Activated naive CD4-positive, alpha-beta T cell treated with anti-CD3 and anti-CD28 coated beads for 36 hours (primary cell): ENCODE measurements at places on chromosomes 3 and 15.

DNA sequence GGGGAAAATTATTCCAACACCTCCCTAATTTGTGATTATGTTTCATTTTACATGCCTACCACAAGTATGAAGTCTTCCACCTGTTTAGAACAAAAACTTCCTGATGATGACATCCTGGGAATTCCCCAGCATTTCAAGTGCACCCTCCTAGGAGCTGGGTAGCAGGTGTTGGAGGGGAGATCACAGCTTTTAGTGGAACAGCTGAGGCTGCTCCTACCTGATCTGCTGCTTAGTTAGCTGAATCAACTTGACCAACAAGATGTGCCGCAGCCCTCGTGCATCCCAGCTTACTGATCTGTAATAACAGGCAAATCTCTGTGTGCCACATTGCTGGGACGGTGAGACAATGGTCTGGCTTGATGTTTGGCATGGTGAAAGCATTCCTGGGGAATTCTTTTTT lies 29.7 kb downstream of the TRAK1 start:
- DNase-seq, result no peak

GRCh38 chr3:189593581-189593980 lies 37.6 kb upstream of the TP63 start:
- DNase-seq, result no peak

DNA sequence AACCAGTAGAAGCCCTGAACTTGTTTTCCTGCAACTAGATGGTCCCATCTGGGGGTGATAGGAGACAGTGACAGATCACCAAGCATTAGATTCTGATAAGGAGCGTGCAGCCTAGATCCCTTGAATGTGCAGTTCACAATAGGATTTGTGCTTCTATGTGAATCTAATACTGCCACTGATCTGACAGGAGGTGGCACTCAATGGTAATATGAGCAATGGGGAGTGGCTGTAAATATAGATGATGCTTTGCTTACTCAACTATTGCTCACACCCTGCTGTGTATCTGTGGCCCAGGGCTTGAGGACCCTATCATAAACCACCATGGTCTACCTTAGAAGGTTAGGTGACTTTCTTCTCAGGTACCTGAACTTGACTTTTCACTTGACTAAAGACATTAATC lies 417.1 kb upstream of the ARHGEF26 start:
- no peak for DNase-seq

DNA sequence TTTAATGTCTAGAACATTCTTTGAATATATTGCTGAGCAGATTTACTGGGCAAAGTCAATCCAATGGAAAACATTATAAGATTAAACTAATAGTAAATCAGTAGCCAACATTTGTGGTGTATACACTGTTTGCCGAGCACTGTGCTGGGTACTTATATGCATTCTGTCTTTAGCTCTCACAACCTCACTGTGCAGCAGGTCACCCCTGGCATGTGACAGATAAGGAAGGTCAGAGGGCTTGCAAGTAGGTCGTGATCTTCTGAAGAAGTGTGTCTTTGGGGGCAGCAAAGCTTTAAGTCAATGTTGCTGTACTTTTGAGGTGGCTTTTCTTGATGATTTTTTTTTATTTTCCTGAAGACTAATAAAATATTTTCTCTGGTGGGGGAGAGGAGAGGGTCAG lies 62.2 kb downstream of the TCAIM start:
- DNase-seq, result no peak

DNA sequence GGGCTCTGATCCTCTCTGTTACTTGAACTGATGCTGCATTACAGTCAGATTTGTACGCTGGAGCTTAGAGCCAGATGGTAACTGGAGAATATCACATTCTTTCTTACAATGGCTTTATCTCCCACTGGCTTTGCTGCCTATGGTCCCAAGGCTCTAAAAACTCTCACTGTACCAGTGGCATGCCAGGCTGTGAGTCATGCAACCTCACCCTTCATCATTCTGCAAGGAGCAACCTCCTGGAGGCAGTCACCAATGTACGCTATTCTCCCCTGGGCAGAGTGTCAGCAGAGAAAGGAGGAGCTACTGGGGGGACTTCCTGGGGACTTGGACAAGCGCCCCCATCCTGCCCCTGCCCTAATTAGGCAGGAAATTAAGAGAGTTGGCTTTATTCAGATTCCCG lies 97.9 kb upstream of the EIF1B start:
- DNase-seq, result no peak

- peak; percentile 90 for DNase-seq
Measured at GRCh38 chr3:49007771-49008528, 759 bp downstream of the WDR6 start.

- no peak for DNase-seq
Measured at GRCh38 chr3:123365450-123366143, 83.3 kb downstream of the ADCY5 start.

GRCh38 chr15:67181221-67181639 lies 73.2 kb downstream of the AAGAB start:
- peak; percentile 32 for DNase-seq

DNA sequence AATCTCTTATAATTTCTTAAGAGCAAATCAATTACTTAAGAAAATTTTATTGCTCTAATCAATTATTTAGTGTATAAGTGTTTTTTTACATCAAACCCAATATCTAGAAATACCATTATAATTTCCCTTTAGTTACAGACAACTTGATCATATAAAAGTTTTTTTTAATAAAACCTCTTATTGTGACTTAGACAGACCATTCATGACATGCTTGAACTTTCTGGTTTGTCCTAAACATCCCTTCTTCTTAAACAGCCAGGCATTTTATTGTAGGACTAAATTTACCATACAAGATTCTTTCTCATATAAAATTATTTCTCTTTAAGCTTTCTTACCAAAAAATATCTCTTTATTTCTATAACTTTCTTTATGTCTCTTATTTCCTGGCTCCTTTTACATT lies 164.5 kb downstream of the SUCNR1 start:
- DNase-seq, result no peak

- DNase-seq, result peak; percentile 68
Measured at GRCh38 chr15:73677146-73677607, 7.0 kb upstream of the CD276 start.

DNA sequence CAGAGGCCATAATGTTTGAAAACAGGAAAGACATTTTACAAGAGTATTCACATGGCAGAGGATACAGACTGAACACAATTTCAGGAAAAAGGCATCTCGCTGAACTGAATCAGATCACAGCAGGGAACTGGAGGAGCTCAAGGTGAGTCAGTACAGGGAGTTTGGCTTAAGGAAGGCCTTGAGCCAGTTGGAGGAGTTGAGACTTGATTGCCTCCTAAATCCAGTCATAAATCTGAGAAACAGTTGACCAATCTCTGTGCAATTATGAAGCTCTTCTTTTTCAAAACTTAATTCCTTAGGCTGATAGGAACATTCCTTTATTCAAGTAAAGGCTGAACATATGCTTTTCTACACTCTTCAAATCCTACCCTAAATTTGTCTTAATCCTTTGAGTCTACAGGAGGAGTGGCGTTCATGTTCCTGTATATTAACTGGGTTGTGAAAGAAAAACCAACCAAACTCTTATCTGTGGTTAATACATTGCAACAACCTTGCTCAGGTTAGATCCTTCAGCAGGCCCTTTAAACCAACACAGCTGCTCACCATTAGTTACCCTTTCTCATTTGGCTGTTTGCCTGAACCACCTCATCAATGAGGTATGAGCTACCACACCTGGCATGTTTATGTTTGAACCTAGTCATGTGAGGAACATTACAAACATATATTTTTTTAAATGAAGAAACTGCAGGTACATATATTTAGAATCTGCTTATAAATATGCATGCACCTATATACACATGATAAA lies 404.1 kb upstream of the ATP11B start:
- no peak for DNase-seq

- DNase-seq, result no peak
Measured at GRCh38 chr15:65328506-65329287, 24.2 kb downstream of the RNU5B-1 start.

DNA sequence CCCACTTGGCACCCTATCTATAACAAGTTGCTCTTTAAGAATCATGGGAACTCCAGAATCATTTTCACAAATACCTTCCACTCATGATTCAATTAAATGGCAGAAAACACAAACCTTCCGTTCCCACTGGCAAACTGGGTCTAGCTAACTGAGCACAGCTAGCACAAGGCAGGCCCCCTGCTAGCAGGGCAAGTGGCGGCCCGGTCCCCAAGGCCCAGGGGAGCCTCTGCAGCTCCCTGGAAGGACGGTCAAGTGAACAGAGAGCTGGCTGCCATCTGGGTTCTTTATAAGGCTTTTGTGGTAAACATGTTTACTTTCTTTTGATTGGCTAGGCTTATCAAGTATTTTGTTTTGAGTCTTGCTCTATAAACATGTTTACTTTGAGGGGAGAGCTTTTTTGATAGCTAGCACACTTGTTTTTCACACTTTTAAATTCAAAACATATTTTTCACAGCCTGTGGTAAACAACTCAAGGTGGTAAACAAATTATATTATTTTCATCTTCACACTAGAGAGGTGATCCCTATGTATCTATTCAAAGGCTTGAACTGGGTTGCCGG lies 81.4 kb downstream of the FOXP1 start:
- DNase-seq, result no peak

- DNase-seq, result no peak
Measured at GRCh38 chr3:48218537-48218936, 4.8 kb upstream of the CAMP start.

GRCh38 chr15:60913900-60914299 lies 315.2 kb downstream of the RORA start:
- no peak for DNase-seq

- DNase-seq, result no peak
Measured at GRCh38 chr15:49163678-49164077, 6.4 kb upstream of the GALK2 start.

DNA sequence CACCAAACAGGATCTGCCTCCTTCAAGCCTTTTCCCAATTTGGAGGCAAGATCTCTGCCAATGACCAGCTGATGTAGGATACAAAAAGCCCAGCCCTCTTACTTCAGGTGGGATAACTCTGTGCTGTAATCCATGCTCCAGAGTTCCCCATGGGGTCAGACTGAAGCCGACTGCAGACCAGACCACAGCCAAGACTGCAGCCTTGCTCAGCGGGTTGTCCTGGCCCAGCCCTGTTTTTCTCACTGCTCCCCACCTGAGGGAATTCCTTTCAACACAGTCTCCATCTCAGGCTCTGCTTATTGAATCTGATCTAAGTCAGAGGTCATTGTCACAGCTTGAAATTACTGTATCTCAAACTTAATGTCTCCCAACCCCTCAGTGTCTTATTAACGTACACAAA lies 207.0 kb downstream of the MYRIP start:
- no peak for DNase-seq

- DNase-seq, result no peak
Measured at GRCh38 chr3:57777774-57778173, 21.7 kb downstream of the SLMAP start.

- DNase-seq, result peak; percentile 49
Measured at GRCh38 chr15:63188247-63188925, 1.0 kb upstream of the RAB8B start.

- DNase-seq, result peak; percentile 8
Measured at GRCh38 chr3:7710284-7710683, 791.3 kb upstream of the LMCD1 start.

DNA sequence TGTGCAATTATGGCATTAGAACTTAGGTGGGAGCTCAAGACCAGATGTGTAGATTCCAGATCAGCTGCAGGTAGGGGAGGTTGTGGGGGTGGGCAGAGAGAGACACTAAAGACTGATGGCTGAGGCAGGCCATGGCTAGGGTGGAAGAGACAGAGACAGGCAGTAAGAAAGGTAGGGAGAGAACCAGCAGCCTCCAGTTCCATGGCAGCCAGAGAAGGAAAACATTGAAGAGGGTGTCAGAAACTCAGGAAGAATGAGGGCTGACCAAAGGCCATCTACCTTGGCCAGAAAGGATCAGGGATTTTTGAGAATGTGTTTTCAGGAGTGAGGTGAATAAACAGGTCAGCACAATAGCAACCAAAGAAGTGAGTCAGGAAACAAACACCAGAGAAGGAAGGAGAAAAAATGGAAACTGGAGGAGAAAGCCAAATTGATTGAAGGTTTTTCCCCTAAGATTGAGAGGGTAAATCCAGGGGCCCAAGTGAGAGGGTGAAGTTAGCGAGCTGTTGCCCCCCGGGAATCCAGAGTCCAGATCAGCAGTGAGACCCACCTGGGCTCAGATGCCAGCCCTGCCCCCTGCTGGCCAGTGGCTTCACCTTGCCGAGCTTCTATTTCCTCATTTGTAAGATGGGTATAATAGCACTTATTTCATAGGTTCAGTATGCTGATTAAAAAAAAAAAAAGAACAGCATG lies 41.0 kb downstream of the ABHD2 start:
- peak; percentile 71 for DNase-seq

- no peak for DNase-seq
Measured at GRCh38 chr3:132593241-132593946, 3.7 kb upstream of the ACKR4 start.

GRCh38 chr15:67105991-67106763 lies 40.8 kb downstream of the SMAD3 start:
- no peak for DNase-seq

- no peak for DNase-seq
Measured at GRCh38 chr3:40079847-40080240, 229.7 kb upstream of the EIF1B start.

GRCh38 chr3:42501681-42502428 lies 588 bp upstream of the VIPR1 start:
- DNase-seq, result peak; percentile 75

- no peak for DNase-seq
Measured at GRCh38 chr3:23085261-23085660, 117.9 kb upstream of the UBE2E2 start.

- no peak for DNase-seq
Measured at GRCh38 chr15:57595011-57595866, 3.5 kb downstream of the MYZAP start.

DNA sequence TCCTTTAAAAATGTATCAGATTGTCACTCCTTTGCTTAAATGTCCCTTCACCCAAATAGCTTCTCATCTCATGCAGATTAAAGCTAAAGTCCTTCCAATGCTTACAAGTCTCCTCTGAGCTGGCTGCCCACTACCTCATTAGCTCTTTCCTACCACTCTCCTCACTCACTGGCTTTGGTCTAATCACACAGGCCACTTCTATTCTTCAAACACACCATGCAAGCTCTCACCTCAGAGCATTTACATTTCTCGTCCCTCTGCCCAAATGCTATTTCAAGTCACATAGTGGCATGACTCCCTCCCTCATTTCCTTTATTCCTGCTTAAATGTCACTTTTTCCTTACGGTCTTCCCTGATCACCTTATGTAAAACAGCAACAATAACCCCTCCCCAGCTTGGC lies 110.6 kb upstream of the CMC1 start:
- DNase-seq, result no peak
